Activated effector memory CD4-positive, alpha-beta T cell treated with Interleukin-2 at 50 U/mL for 16 hours (primary cell): ENCODE measurements at places on chromosomes 7 and 10.
A peak's percentile ranks its signal among the peaks of the same experiment; 100 is the strongest.

DNA sequence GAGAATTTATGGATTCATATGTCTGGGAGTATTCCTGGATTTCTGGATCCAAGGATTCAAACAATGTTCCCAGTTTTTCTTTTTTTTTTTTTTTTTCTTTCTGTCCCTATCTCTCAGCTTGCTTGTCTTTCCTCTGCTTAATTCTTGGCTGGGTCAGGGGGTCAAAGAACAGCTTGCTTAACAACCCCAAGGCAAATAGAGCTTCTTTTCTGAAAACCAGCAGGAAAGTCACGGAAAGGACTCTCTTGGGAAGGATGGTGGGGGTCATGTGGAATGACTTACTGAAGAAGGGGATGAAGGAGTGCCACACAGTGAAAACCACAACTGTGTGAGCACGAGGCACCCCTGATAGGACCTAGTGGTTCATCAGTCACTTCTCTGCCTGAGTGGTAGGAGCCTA, 36.1 kb downstream of the GRK5 start:
- DNase-seq = no peak

GRCh38 chr10:89904755-89905154, 203.4 kb downstream of the KIF20B start:
- no peak for DNase-seq

- DNase-seq = peak; percentile 54
These were observed 509 bp downstream of the AHR start for GRCh38 chr7:17298840-17299482.

DNA sequence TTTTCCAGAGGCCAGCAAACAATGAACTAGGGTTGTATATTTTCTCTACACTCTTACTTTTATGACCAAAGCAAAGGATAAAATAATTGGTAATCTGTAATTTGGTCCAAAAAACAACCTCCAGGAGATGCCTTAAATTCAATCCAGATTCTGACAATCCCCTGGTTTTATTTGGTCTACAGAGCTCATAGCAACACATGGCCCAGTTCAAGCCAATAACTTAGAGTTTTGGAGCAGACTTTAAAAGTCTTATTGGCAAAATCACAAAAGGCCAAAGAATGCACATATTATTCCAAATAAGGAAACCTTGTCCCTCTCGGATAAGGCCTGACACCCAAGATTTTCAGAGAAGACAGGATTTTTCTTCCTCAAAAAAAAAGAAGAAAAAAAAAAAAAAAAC, 51.9 kb downstream of the SORBS1 start:
- DNase-seq = no peak

- no peak for DNase-seq
These were observed 163.8 kb upstream of the NPVF start for GRCh38 chr7:25391961-25392587.

GRCh38 chr7:44637788-44638594, 31.6 kb downstream of the OGDH start:
- DNase-seq = peak; percentile 63

DNA sequence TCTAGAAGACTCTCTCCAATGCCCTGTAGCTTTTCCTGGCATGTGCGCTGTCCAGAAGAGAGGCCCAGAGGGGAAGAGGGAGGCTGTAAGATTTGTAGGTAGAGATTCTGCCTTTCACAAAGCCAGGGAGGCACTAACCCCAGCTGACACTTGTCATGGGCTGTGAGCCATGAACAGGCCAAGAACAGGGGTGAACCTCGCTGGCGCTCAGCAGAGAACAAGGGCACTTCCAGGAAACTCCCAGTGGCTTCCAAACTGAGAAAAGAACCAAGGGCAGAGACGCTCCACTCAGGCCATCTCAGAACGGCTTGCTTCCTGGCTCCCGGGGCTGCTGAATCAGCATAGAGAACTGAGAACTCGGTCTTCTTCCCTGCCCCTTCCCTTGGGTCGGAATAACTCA, 257.8 kb upstream of the ZNF32 start:
- DNase-seq = no peak

GRCh38 chr10:8013006-8013405, 41.5 kb upstream of the GATA3 start:
- DNase-seq = no peak

DNA sequence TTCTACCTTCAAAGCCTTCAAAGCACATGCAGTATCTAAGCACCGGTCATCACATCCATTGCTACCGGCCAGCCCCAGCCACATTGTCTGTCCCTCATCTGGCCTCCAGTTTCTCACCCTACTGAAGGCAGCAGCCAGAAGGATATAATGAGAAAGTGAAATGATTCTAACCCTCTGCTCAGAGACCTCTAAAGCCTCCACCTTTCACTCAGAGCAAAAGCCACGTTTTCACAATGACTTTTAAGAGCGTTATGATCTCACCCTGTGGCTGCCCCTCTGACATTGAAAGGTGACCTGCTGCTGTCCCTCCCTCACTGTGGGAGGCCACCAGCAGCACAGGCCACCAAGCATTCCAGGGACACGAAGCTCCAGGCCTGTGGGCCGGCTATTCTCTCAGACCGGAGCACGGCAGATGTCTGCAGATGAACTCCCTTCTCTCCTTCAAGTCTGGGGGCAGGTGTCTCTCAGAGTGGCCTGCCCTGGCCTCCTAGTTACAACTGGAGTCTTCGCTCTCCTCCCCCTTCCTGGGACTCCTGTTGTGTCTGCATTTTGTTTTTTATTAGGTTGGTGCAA, 94.9 kb upstream of the EEPD1 start:
- DNase-seq = no peak

- no peak for DNase-seq
These were observed 196.8 kb downstream of the SKAP2 start for GRCh38 chr7:26667514-26668133.

GRCh38 chr7:14252458-14252857, 263.0 kb upstream of the ETV1 start:
- DNase-seq = no peak

DNA sequence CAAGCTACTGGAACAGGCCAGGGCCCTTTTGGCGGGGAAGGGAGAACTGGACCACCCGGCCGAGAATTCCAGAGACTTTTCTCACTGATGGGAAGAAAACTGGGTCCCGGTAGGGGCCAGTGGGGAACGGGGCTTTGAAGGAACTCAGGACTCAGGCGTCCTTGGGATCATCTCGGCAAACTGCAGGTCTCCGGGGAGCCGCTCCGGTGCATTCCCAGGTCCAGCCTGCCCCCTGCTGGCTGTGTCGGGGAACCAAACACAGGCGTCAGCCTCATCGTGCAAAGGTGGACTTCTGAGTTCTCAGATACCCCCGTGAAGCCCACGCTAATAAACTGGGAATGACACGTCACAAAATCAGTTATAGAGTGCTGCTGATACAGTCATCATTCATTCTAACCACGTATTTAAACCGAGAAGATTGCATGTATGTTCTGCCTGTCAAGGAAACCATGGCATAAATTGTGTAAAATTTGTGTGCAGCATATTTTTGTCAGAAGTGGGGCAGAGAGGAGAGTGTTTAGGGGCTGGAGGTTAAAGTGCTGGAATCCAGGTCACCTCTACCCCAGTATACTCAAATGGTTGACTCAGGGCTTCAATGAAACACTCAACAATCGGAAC, 76.1 kb upstream of the CPXM2 start:
- no peak for DNase-seq

DNA sequence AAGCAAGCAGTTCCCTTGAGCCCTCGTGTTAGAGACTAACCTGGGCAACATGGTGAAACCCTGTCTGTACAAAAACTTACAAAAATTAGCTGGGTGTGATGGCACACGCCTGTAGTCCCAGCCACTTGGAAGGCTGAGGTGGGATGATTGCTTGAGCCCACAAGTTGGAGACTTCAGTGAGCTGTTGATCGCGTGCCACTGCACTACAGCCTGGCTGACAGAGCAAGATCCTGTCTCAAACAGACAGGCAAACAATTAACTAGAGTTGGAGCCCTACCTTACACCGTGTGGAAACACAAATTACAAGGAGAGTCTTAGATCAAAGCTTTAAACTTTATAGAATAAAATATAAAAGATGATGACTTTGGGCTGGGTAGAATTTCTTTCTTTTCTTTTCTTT, 219.5 kb downstream of the CUX1 start:
- no peak for DNase-seq

- no peak for DNase-seq
These were observed 151.4 kb downstream of the CDH23 start for GRCh38 chr10:71547876-71548846.

DNA sequence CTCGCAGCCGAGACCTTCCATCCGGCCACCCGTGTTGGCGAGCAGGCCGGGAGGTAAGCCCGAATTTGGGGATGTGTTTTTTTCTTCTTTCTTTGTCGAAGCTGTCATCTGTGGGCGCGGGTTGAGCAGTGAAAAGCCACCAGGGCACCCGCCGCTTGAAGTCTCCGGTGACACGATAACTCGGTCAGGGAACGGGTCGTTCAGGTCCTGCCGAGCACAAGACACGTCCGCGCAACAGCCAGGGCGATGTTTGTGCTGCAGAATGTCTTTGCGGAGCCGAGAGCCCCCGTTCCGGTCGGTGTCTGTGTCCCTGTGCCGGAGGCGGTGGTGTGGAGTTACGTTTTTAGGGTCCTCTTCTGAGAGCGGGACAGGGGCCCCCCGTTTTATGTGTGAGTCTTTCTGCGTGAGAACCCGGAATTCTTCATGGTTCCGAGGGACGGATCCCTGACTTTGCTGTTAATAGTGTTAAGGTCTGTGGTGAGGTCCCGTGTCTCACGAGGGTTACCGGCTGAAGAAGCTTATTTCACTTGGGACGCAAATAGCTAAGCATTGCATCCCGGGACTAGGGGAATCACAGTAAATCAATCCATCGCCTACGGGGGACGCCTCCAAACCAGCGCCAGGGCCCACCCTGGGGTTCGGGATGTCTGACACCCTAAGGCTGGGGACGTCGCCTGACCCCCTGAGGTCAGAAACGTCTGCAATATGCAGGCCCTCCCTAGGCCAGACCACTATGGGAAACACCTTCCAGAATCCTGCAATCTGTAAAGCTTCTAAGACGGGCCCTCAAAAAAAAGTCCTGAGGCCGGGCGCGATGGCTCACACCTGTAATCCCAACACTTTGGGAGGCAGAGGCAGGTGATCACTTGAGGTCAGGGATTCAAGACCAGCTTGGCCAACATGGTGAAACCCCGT, 99.5 kb downstream of the ELFN1 start:
- DNase-seq = no peak

- no peak for DNase-seq
These were observed 88.0 kb upstream of the NAMPT start for GRCh38 chr7:106372595-106373318.

- DNase-seq = no peak
These were observed 206.3 kb downstream of the NXPH1 start for GRCh38 chr7:8639668-8640067.

- no peak for DNase-seq
These were observed 2.7 kb downstream of the FZD9 start for GRCh38 chr7:73436031-73436929.

DNA sequence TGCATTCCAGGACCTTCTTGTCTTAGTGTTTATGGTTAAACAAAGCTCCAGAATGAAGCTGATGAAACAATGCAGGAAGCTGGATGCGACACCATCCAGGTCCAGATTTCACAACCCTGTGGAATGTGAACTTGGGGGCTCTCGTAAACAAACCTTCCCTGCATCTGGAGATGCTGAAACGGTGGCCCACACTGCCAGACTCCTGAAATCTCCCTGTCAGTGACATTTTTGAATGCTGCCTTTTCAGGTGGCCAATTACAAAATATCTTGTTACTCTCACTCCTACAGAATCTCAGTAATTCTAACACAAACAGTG, 18.8 kb downstream of the VIPR2 start:
- DNase-seq = no peak

GRCh38 chr10:91909117-91909677, at the start of gene FGFBP3:
FGFBP3 (minus strand) TSS chr10:91909486; CDS start chr10:91908969, 517 bp downstream.
- DNase-seq = peak; percentile 2

- DNase-seq = no peak
These were observed 620.9 kb downstream of the ZWINT start for GRCh38 chr10:55740110-55740509.

DNA sequence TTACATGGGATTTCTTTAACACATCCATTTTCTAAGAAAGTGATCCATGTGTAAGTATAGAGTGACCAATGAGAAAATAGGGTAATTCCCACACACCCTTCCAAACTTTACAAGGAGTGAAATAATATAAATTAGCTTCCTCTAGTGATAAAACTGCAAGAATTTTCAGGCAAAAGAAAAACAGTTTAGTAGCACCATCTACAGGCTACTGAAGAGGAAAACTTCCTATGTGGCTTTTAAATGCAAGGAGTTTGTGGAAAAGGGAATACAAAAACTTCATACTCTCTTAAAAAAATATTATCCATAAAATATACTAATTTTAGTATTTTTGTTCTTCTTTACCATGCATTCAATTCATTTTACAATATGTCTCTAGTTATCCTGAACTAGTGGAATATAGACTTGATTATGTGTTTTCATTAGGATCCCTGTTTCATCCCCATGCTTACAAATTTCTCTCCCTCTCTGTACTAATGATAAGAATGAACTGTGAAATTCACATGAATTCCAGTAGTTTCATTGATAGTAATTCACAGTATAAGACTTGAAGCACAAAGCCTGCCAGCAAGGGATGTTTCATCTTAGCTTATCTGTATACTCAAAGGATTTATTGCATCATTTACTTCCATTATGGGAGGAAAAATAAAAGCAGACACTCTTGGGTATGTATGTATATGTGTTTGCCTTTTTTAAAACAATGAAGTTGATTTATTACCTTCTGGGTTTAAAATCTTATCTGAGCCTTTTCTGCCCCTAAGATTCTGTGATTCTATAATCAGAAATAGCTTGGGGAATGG, 442.9 kb downstream of the AUTS2 start:
- DNase-seq = no peak

DNA sequence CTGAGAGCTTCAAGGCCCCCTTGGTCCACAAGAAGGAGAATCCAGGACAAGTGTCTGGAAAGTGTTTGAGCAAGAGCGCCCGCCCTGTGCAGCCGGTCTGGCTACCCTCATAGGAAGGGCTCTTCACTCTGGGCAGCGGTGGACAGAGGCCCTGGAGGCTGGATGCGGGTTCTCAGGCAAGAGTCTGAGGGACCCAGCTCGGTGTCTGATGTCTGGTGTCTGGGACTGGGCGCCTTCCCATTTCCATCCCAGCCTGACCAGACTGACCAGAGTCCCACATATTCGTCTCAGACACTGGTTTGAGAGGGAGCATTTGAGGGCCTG, 59.8 kb downstream of the HK1 start:
- DNase-seq = no peak

DNA sequence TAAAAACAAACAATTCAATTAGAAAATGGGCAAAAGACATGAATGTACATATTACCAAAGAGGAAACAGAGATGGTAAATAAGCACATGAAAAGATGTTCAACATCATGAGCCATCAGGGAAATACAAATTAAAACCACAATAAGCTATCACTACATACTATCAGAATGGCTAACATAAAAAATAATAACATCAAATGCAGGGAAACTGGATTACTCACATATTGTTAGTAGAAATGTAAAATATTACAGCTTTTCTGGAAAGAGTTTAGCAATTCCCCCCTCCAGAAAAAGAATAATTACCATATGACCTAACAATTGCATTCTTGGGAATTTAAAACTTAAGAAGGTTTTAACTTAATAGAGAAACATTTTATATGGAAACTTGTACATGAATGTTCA, 232.9 kb upstream of the MTPN start:
- DNase-seq = no peak
